Mammary epithelial cell (primary cell): ENCODE measurements at places on chromosomes 11 and 22. TPM values are rescaled to one million over a fixed set of nuclear protein-coding genes. Genes with fewer than 3 reads are reported as not detected.

DNA sequence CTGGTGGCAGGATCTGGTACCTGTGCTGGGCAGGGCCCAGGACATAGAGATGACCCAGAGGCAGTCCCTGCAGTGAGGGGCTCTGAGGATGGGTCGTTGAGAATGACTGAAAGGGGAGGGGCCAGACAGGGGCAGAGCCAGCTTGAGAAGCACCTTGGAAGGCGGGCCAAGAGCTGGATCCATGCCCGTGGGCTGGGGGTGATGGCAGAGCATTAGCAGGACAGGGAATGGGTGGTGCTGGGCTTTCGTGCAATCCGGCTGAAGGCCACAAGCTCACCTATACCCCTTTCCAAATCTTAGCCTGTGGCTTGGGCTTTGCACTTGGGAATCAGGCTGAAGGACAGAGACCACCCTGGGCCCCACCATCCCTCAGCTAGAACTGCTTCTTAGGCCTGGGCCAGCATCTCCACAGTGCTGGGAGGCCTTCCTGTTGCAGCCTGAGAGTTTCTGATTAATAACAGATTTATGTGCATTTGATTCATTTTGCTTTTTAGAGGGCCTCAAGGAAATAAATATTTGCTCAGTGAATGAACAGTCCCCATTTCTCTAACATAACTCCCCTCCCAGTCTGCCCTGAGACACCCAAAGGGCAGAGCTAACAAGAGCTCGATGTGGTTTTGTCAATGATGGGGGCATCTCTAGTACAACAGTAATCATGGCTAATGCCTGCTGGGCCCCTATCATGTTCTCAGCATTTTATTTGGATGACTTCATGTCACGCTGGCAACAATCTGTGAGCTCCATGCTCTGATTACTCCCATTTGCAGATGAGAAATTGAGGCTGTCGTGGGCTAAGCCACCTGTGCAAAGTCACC is 39.3 kb downstream of the RIBC2 start:
- no peak for DNase-seq

GRCh38 chr22:42909363-42910058 is 52.4 kb upstream of the ARFGAP3 start:
- DNase-seq = no peak

Gene MS4A6A
- not detected for total RNA-seq

- DNase-seq = no peak
Observed at GRCh38 chr11:34999453-34999852, 83.0 kb downstream of the PDHX start.

Gene DCHS1
- 0.56 and 0.59 TPM in 2 replicates for total RNA-seq

Gene RTL10
- total RNA-seq = 20.7 TPM

Gene MED15
- total RNA-seq = 113 and 138 TPM in 2 replicates

DNA sequence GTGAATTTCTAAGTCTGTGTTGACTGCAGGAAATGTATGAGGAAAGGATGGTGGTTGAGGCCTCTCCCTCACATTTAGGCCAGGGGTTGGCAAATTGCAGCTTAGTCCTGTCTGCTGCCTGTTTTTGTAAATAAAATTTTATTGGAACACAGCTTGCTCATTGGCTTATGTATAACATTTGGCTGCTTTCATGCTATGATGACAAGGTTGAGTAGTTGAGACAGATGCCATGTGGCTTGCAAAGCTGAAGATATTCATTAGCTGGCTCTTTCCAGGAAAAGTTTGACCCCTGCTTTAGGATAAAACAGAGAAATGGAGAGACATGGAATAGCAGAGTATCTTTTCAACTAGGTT is 46.2 kb downstream of the BCR start:
- DNase-seq = no peak

DNA sequence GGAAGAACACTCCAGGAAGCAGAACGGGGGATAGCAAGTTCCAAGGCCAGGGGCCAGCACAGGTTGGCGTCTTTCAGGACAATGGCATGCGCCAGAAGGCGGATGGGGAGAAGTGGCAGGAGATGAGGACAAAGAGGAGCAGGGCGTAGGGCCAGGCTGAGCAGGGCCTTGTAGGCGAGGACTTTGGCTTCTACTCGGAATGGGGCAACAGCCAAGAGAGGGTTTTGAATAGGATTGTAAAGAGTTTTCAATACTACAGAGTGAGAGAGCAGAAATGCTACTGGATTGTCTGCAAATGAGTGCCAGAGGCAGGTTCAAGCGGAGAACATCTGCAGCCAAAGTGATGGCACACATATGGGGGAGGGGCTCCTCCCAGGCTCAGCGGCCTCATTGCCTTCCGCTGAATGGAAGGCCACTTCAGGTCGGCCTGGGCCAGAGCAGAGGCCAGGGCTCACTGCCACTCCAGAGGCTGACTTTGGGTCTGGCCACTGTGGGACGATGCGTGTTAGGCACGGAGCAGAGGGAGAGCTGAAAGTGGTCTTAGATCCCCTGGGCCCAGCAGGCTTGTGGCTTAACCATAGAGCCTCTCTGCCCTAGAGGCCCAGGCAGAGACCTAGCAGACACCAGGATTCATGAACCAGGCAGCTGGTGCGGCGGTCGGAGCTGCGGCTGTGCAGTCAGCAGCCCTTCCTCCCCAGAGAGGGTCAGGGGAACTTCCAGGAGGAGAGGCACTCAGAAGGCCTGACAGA is 118.2 kb downstream of the DSCAML1 start:
- DNase-seq = no peak

- DNase-seq = no peak
Observed at GRCh38 chr11:86699040-86699791, 26.8 kb upstream of the ME3 start.

DNA sequence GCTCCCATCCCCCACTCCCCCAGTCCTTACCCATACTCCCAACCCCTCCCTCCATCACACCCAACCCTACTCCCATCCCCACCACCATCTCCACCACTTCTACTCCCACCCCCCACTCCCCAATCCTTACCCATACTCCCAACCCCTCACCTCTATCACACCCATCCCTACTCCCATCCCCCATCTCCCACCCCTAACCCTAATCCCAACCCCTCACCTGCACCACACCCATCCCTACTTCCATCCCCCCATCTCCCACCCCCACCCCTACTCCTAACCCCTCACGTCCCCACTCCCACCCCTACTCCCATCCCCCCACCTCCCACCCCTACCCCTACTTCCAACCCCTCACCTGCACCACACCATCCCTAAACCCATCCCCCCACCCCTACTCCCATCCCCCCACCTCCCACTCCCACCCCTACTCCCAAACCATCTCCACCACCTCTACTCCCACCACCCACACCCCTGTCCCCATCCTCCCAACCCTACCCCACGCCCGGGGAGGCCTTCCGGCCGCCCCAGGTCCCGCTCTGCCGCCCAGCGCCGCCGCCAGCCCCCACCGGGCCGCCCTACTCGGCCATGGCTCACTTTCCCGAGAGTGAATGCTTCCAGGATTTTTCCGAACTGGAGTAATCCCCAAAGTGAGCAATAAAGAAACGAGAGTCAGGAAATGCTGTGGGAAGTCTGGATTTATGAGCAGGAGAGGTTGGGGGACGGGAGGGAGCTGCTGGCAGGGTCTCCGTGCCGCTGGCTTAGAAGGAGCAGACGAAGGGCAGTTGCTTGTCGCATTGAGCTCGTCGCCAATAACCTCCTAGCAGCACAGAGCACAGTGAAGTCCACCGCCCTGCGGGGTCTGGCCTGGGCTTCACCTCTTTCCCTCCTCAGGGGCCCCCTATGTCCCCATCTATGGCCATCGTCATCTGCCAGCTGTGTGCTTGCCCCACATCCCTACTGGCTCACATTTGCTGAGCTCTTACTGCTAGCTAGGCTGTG is 4.6 kb downstream of the PRG3 start:
- DNase-seq = no peak

Gene OR10D3
- total RNA-seq = not detected in 2 replicates

DNA sequence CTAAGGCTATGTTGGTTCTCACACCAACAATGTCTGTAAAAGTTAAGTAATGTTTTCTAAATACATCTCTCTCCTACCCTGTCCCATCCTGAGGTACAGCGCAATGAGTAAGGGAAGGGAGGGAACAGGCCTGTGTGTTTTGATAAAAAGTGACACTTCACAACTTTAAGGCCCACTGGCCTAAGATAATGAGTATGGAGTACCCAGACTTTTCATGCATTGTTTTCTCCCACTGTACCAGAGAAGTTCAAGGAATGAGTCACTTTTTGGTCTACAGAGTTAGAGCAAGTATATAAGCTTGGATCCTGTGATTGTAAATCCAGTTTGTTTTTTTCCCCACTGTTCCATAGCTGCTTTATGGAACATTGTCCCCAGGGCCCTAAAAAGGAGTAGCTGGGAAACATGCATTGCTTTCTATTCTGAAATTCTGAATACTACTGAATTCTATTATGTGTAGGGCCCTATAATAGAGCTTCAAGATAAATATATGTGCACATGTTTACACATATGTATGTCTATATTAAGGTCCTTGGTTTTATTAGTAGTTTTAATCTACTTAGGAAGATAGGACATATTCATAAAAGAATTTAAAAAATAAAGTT is 29.8 kb downstream of the KCNE3 start:
- no peak for DNase-seq

DNA sequence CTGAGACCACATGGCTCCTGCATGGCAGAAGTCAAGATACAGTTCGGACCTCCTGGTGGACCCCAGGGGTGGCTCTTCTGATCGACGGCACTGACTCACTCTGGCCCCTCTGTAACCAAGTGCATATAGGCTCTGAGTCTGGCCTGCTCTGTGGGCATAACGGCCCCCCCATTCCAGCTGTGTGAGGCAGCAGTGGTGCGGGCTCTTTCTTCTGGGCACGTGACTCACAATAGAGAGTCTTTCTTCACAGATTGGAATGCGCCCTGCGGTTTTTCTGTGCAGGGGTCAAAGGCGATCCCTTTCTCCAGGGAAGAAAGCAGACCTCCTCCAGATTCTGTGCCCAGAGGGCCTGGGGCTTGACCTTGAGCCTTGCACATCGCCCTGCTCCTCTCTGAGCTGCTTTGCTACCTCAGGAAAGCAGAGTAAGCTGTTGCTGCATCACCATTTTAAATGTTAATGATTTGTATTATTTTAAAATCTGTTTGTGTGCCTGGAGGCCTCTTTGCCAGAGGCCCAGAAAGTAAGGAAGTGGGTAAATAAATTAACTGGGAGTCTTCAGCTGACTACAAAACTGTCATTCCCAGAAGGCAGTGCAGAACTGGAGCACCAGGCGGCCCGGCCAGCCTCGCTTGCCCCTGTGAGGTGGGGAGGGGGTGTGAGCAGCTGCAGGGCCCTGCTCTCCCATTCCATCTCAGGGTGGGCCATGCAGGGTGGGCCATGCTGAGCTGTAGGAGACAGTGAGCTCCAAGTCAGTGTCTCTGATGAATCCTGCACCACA is 199.0 kb downstream of the GRIK4 start:
- DNase-seq = peak; percentile 72

Gene MYBPC3
- not detected in 2 replicates for total RNA-seq

DNA sequence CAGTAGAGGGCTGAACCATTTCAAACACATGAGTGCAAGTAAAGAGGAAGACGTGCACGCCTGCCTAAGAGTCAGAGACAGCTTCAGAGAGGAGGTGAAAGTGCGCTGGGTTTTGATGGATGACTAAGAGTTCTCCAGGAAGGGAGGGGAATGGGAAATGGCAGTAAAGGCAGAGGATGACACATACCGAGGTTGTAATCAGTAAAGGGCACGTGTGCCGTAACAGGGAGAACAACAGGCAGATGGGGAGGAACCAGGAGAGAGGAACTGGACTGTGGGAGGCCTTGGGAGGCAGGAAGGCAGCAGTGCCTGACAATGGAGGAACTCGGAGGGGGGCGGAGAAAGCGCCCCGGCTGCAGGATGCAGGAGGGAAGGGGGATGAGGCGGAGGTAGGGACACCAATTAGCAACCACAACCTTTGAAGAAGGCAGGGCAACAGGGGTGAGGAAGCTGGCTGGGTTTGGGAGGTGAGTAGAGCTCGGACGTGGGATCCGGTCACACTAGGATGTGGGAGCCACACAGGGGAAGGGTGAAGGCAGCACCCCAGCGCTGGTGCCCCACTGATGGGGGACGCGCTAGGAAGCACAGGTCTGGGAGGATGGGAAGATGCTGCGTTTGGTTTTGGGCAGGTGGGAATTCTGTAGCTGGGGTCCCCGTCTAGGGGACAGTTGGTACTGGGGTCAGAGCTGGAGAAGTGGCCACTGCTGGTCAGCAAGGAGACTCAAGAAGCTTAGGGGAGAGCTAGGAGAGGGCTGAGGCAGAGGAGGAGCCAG is 67.4 kb downstream of the SCUBE1 start:
- peak; percentile 73 for DNase-seq

- DNase-seq = no peak
Observed at GRCh38 chr22:20422271-20423007, 15.2 kb downstream of the SCARF2 start.

- no peak for DNase-seq
Observed at GRCh38 chr22:37354261-37354660, 72.0 kb downstream of the CYTH4 start.

- DNase-seq = no peak
Observed at GRCh38 chr11:5304046-5304445, 2.3 kb upstream of the OR51B4 start.

Gene NXPE4
- total RNA-seq = not detected

DNA sequence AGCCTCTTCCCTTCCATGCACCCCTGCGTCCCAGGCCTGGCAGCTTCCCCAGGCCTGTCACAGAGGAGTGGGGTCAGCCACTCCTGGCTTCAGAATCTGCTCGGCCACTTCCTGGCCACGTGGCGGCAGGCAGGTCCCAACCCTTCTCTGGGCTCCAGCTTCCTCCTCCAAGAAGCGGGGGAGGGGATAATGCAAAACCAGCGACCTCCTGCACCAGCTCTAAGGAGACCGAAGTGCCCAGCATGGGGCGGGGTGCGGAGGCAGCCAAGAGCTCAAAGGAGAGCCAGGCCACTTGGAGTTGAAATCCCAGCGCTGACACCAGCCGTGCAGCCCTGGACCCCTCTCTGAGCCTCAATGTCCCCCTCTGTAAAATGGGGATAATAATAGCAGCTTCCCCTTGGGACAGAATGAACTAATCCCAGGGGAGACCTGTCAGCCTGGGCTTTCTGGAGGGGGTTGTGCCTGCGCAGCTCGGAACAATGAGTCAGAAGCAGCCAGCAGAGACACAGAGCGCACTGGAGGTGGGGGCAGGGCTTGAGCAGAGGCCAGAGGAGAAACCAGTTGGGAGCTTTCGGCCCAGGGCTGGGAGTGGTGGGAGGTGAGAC is 22.8 kb upstream of the PICK1 start:
- peak; percentile 83 for DNase-seq

DNA sequence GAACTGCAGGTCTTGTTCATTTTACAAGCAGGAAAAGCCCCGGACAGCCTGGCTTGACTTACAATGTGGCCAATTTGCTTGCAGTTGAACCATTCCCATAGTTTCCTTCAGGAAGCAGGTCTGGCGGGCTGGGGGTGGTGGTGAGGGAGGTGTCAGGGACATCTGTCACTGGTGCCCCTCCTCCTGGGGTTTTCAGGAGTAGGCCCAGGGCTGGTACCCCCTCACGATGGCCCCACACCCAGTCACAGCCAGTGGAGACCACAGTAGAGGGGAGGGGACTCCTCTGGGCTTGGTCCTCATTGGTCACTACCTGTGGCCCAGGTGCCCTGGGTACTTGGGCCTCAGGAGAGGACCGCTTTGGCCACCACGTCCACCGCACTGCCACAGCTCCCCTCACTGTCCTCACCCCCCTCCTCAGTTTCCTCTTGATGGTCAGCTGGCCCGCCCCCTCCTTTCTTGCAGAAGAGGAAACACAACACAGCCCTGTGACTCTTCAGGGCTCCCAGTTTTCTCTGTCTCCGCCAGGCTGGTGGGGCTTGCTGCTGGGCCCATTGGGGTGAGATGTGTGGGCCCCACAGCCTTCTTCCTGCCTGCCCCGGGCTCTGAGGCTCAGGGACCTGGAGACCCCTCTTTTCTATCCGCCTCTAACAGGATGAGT is 39.8 kb upstream of the SHISAL1 start:
- no peak for DNase-seq

Gene MUC5AC
- total RNA-seq = 0.03 TPM in 1 of 2 replicates, not detected in the other
